A549 treated with Hydrocortisone at 1 μM for 4 hours (cell line): ENCODE measurements at places on chromosomes 1 and 21. TPM values are rescaled to one million over a fixed set of nuclear protein-coding genes. Genes with fewer than 3 reads are reported as not detected.

Gene CTXND2
- total RNA-seq: not detected in 5 replicates

Gene TNFSF4
- 0.03 to 0.09 TPM (median 0.08 TPM) in 5 replicates for total RNA-seq

Gene SV2A
- 0.09 to 0.15 TPM (median 0.09 TPM) in 5 replicates for total RNA-seq

Gene ABCA4
- 0.10 to 0.35 TPM (median 0.14 TPM) in 5 replicates for total RNA-seq

Gene CHIA
- total RNA-seq: not detected in 5 replicates

Gene CHI3L1
- not detected in 5 replicates for total RNA-seq

Gene MFSD2A
- 7.0 to 7.7 TPM (median 7.6 TPM) in 5 replicates for total RNA-seq

Gene WNT3A
- total RNA-seq: 0.02 to 0.05 TPM (median 0.03 TPM) in 3 of 5 replicates, not detected in the others

Gene CACNA1S
- 0.02 TPM in 1 of 5 replicates, not detected in the others for total RNA-seq

Gene SPATA17
- total RNA-seq: 2.2 to 2.8 TPM (median 2.2 TPM) in 5 replicates

Gene C1QC
- total RNA-seq: not detected in 5 replicates
